Stomach (tissue), 19 donors: ENCODE measurements at places on chromosomes 6 and 20. TPM values are rescaled to one million over a fixed set of nuclear protein-coding genes. Genes with fewer than 3 reads are reported as not detected.

Gene SMLR1
- not detected for total RNA-seq

Gene TMEM244
- total RNA-seq: not detected

Gene SLC17A5
- total RNA-seq: 49.6 TPM

Gene KIAA0408
- total RNA-seq: 89.3 TPM

Gene VSTM2L
- not detected for total RNA-seq

Gene SYNDIG1
- 0.29 TPM for total RNA-seq

Gene PDSS2
- total RNA-seq: not detected

Gene THBD
- total RNA-seq: 68.7 TPM

Gene MDFI
- total RNA-seq: 8.3 TPM

Gene CST2
- total RNA-seq: 1.3 TPM

Gene SIRPA
- total RNA-seq: 35.5 TPM

Gene DNAH8
- 0.18 TPM for total RNA-seq

Gene SLC22A1
- 3.0 TPM for total RNA-seq

Gene KHDC1L
- not detected for total RNA-seq

Gene COL21A1
- total RNA-seq: 4.1 TPM

DNA sequence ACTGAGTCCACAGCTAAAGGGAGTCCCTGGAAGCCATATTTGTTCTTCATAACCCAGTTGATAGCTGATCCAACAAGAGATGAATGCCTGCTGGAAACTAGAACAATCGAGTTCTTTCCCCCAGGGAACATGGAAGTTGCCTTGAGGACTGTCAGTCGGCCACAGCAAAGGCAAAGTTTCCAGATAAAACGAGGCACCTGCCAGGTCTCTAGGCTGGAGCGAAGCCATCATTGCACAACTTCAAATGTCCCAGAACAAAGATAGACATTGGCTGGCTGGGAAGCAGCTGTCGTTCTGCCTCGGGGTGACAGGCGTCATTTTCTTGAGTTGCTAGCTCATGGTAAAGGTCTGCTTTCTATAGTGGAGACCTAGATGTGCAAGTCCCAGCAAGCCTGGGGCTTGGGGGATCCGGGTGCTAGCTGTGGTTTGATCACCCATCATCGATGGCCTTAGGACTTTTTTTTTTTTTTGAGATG, 184.4 kb upstream of the ZNF217 start:
- DNase-seq: no peak

DNA sequence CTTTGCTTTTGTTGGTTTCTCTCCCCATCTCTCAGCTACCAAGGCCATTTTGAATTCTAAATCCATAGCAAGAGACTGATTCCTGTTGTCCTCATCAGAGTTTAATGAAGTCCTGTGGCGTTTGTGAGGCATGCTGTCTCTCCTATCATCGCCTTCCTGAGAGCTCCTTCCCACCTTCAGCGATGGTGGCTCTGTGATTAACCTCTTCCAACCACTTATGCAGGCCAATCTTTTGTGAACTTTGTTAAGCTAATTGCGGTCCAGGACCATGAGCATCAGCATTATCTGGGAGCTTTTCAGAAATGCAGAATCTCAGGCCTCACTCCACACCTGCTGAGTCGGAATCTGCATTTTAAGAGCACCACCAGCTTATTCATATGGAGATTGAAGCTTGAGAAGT, 272.5 kb upstream of the CDYL start:
- no peak for DNase-seq

DNA sequence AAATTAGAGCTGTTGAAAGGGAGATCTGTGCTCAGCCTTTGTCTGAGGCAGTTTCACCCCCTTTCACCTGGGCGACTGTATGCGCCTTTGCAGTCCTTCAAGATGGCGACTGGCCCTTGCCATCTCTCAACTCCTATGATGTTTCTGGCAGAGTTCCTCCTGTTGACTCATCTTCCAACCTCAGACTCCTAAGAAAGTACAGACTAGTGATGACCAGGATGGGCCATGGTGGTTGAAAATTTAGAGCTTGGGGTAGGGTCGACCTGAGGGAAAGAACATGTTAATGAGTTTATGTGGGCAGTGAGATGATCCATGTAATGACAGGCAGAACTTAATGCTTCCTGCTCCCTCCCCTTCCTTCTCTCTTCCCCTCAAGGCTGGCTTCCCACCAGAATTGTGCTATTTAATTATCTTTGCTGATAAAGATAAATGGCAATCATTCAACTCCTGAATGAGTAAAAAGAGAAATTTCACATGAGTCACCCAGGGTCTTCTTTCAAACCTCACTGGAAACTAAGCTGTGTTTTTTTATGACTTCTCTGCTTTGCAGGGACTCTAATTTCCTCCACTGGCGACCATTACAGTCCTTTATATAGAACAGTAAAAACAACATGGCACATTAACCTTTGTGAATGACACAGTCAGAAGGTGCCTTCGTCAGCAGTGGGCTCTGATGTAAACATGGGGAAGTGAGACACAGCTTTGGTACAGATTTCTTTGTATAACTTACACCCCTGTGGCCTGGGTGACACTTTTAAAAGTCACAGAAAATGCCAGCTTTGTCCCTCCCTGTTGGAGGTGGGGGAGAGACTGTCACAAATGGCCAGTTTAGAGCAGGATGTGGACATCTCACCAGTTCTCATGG, 103.5 kb downstream of the SCP2D1 start:
- DNase-seq: no peak

DNA sequence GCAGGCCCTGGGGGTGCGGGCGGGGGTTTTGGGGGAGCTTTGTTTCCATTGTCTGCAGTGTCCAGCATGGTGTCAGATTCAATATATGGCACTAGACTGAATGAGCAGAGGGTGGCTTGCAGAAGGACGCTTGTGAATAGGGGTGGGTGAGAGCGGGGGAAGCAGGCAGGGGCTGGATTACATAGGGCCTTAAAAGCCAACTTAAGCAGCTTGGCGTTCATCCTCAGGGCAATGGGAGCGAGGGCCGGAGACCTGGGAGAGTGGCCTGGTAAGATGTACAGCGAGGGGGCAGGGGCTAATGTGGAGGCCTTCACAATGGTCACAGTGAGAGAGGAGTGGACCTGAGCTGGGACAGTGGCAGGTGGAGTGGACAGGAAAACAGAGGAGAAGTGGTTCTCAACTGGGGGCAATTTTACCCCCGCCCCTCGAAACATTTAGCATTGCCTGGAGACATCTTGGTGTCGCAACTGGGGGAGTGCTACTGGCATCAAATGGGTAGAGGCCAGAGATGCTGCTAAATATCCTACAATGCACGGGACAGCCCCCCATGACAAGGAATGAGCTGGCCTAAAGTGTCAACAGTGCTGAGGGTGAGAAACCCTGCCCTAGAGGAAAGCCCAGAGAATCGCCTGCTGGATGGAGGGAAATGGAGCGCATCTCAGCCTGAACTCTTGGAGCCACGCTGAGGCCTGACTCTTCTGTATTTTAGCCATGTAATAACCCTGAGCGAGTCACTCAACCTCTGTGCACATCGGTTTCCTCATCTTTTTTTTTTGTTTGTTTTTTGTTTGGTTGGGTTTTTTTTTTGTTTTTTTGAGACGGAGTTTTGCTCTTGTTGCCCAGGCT, 15.1 kb upstream of the BAK1 start:
- DNase-seq: no peak

- no peak for DNase-seq
Observed at GRCh38 chr6:107864226-107865127, 40.4 kb upstream of the SCML4 start.

- peak; percentile 14 for DNase-seq
Observed at GRCh38 chr6:29834564-29835436, 7.2 kb downstream of the HLA-G start.

- DNase-seq: no peak
Observed at GRCh38 chr6:83047065-83047754, 18.4 kb downstream of the UBE3D start.

GRCh38 chr6:168860987-168861386, 392.7 kb downstream of the THBS2 start:
- no peak for DNase-seq

- DNase-seq: no peak
Observed at GRCh38 chr20:52103335-52103912, 88.2 kb downstream of the ZFP64 start.

- DNase-seq: no peak
Observed at GRCh38 chr6:116476002-116476678, 15.0 kb downstream of the CALHM6 start.

DNA sequence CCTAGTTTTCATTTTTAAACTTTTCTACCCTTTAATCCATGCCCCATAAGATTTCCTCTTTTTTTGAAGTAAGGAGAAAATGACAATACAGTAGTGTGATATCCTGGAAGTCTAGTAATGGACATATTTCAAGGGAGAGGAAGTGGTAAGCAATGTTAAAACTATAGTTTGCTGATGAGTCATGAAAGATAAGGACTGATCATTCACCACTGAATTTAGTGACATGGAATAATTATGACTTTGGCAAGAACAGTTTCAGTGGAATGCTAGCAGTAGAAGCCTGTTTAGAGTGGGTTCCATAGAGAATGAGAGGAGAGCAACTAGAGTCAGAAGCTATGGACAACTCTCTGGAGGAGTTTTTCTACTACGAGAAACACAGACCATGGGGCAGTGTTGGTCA, 24.9 kb upstream of the SLC2A12 start:
- no peak for DNase-seq

GRCh38 chr20:31569163-31570020, 35.7 kb upstream of the ID1 start:
- DNase-seq: peak; percentile 68

DNA sequence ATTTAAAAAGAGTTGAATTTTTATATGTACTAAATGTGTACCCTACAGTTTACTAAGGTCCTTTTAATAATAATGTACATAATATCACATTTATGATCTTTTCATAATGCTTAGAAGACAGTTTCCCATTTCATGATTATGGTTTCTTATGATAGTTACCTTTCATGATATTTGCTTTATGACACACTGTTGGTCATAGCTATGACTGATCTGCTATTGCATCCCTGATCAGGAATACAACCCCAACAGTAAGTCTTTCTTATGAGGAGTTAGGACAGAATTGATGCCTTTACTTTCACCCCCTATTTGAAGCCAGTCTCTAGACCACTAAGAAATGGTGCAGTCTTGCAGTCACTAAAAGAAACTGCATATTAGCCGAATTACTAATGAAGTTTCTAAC, 31.0 kb downstream of the LCA5 start:
- no peak for DNase-seq

DNA sequence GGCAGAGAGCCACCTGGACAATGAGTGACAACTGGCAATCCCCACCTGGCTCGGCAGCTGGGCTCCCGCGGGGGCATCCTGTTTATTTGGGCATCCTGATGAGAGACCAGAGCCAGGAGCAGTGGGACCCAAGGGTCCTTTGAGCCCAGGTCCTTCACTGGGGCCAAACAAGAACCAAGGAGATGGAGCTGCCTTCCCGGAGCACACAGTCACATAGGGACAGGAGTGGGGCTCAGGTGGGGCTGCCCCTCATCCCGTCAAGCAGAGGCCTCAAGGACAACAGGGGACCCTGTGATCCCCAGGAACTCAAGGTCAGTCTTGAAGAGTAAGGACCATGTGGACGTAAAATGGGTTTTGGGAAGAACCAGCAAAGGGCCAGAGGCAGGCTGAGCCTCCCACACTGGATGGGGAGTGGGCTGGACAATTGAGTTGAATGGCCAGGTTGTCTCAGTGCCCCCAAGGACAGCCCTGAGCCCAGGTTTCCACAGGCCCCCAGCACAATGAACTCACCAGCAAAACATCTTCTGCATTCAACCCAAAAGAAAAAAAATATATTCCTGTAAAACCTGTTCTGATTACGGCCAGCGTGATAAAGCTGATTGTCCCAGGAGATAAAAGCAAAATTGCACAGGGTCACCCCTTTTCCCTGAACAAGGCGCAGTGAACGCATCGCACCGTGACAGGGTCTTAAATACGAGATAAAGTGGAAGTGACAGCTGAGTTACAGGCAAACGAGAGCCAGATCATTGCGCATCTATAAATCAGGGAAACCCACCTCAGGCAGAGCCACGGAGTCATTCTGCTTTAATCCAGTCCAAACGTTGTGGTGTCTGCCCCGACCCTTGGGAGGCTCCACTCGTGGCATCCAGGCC, 86.2 kb downstream of the ANKRD60 start:
- DNase-seq: no peak

- no peak for DNase-seq
Observed at GRCh38 chr20:24359321-24360027, 110.0 kb upstream of the SYNDIG1 start.

GRCh38 chr20:17530716-17531664, at the start of gene BFSP1:
BFSP1 (minus strand) TSS chr20:17531379; CDS start chr20:17531329, 50 bp downstream.
- DNase-seq: peak; percentile 85

- no peak for DNase-seq
Observed at GRCh38 chr6:165962366-165962765, 205.3 kb downstream of the TBXT start.

DNA sequence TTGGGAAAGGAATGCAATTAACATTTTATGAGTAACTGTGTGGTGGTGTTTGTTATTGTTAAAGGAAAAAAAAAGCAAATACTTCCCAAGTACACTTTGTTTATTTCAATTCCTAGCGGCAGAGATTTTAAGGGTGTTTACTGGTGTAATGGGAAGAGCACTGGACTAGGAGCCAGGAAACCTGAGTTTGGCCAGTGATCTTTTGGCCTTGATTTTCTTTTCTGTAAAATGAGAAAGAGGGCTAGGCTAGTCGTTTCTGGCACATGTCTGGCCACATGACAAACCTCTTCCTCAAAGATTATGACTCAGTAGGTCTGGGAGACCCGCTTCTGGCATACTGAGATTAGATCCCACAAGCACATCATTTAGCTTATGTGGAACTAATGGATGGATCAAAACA, 428.1 kb upstream of the NOX3 start:
- no peak for DNase-seq

DNA sequence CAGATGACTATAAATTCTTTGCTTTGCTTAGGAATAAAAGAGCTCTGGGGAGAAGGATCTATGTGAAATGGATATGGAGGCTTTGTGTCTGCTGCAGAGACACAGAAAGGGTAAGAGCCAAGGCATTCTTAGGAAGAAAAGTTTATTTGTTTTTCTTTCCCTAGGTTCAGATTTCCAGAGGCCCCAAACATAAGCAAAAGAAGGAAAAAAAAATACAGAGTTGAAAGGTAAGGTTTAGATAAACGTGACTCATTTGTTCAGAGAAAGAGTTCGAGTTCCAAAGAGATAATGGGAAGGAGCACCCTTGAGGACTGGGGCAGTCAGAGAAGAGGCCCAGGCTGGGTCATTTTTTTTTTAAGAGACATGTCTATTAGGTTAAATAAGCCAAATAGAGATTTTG, 27.4 kb upstream of the BMP5 start:
- no peak for DNase-seq

- DNase-seq: no peak
Observed at GRCh38 chr6:3943331-3943765, 94.2 kb downstream of the FAM50B start.

- no peak for DNase-seq
Observed at GRCh38 chr6:139686308-139686707, 311.9 kb upstream of the CITED2 start.

GRCh38 chr6:112086744-112087135, 542 bp downstream of the TUBE1 start:
- DNase-seq: no peak

DNA sequence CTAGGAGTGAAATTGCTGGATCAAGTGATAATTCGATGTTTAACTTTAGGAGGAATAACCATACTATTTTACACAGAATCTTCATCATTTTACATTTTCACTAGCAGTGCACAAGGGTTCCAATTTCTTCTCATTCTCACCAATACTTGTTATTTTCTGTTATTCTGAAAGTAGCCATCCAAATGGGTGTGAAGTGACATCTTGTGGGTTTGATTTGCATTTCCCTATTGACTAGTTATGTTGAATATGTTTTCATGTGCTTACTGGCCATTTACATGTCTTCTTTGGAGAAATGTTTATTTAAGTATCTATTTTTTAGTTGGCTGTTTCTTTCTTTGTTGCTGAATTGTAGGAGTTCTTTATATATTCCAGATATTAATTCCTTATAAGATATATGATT, 164.3 kb downstream of the CD109 start:
- no peak for DNase-seq
